ENCODE measurements at places on chromosomes 6 and 20.

GRCh38 chr6:40419946-40420728 lies 167.0 kb downstream of the LRFN2 start:
- no peak for DNase-seq

DNA sequence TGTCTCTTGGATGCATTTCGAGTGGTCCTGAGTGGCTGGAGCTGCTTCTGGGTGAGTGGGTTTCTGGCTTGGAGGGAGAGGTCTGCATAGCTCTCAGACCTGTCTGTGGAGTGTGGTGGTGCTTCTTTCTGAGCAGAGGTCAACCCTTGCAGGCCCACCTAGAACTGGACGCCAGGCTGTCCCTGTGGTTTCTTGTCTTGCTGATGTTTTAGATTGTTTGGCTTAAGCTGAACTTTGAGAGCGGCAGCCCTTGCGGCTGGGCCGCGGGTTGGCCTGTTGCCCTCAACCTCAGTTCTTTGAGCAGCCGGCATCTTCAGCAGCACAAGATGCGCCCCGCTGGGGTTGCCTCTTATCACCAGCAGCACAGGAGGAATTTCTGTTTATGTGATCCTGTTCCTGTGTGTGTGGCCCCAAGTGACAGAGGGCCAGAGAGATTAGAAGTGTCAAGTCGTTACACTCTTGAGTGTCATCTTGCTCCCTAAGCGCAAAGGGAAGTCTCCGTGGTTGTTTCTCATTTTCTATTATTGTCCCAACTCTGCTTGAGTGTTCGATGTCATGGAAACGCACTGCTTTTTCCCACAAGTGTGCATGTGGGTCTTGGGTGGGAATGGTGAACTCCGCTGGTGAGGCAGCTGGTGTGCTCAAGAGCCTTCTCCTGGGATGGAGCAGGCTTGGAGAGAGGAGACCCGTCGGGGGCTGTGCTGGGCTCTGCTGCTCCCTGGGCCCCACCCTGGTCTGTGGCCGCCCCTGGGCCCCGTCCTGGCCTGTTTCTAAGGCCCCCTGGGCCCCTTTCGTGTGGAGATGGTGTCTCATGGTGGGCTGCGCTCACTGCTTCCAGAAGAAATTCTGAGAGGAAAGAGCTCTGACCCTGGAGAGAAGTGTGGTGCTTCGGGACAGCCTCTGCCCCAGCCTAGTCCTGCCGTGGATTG lies 20.1 kb upstream of the SLC22A1 start:
- DNase-seq: no peak

GRCh38 chr6:71481801-71482200 lies 193.2 kb downstream of the OGFRL1 start:
- no peak for DNase-seq

- peak; percentile 46 for DNase-seq
Observed at GRCh38 chr6:41602864-41603608, 35.2 kb upstream of the MDFI start.

DNA sequence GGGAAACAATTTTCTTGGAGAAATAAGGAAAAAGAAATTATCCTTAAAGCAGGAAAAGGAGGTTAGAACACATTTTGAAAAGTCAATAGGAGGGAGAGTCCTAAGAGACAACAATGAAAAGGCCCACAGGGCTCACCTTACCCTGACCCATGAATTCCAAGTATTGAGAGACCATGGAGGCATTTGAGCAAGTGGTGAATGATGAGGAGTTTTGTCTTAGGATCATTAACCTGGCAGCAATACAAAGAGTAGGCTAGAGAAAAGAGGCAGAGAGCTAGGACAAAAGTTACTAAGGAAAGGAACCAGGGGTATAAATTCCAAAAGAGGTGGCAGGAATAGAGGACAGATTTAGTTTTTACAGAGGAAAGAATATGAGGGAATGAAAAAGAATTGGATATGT lies 44.7 kb downstream of the PACRG start:
- DNase-seq: no peak

All from NCI-H446 treated with DMSO at 0.1 percent for 48 hours (cell line).